GM23338 (cell line): ENCODE measurements at places on chromosomes 12 and 14. TPM values are rescaled to one million over a fixed set of nuclear protein-coding genes. Genes with fewer than 3 reads are reported as not detected.

Gene KLHDC1
- total RNA-seq = 4.0 TPM in 1 of 2 replicates, not detected in the other

Gene NRIP2
- total RNA-seq = not detected in 2 replicates

- DNase-seq = no peak
- no peaks in the 10 kb centered on the region for H3K27me3 ChIP-seq
- peak overlapping the region; percentile 1; the same call in 1 of the 2 replicates for H3K27ac ChIP-seq
- peaks cover 18% of the 10 kb centered on the region for H3K4me1 ChIP-seq
Measured at GRCh38 chr14:50117456-50117855, 1.1 kb upstream of the VCPKMT start.

DNA sequence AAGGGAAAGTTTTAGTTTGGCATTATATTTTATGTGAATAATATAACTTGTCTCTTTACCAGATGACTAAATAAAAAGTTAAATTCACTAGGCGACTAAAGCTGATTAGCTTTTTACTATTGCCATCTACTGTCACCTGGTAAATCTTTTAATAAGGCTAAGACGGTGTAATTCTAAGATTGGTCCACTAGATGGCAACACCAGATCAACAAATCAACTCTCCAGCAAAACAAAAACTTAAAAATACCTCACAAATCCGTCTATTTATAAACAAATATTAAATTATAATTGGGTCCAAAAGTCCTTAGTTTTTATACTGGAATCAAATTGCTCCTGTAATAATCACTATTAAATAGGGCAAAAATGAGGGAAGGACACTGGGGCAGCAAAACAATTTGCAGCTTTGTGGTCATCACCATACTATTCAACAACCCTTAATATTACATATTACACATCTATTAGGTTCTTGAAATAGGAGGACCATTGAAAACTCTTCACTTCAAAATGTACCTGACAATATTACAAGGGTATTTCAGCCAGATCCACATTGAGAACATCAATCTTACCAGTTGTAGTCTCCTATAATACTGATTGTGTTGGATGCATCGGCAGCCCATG, 47.9 kb downstream of the GALC start:
- H3K27ac ChIP-seq = no peak overlapping the region
- no peaks in the 10 kb centered on the region for H3K27me3 ChIP-seq
- H3K4me1 ChIP-seq = no peaks in the 10 kb centered on the region
- H3K36me3 ChIP-seq = no peaks in the 10 kb centered on the region
- peak; percentile 64 for DNase-seq
- no peak overlapping the region for H3K4me3 ChIP-seq

DNA sequence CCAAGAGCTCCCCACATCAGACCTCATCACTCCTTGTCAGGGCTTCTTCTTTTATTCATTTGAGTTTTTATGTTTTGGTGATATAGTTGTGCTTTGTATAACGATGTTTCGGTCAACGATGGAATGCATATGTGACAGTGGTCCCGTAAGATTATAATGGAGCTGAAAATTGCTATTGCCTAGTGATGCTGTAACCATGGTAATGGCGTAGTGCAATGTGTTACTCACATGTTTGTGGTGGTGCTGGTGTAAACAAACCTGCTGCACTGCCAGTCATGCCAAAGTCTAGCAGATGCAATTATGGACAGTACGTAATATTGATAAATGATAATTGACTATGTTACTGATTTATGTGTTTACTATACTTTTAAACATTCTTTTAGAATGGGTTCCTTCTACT, 16.3 kb downstream of the CYP46A1 start:
- no peaks in the 10 kb centered on the region for H3K4me1 ChIP-seq
- H3K27ac ChIP-seq = no peak overlapping the region
- no peaks in the 10 kb centered on the region for H3K27me3 ChIP-seq
- no peaks in the 10 kb centered on the region for H3K36me3 ChIP-seq
- no peak overlapping the region for H3K4me3 ChIP-seq

GRCh38 chr14:23078692-23079116, 16.2 kb downstream of the ACIN1 start:
- no peak overlapping the region for H3K4me3 ChIP-seq
- H3K27ac ChIP-seq = no peak overlapping the region; the same call in 1 of the 2 replicates
- no peak for DNase-seq
- no peaks in the 10 kb centered on the region for H3K4me1 ChIP-seq
- H3K27me3 ChIP-seq = no peaks in the 10 kb centered on the region

DNA sequence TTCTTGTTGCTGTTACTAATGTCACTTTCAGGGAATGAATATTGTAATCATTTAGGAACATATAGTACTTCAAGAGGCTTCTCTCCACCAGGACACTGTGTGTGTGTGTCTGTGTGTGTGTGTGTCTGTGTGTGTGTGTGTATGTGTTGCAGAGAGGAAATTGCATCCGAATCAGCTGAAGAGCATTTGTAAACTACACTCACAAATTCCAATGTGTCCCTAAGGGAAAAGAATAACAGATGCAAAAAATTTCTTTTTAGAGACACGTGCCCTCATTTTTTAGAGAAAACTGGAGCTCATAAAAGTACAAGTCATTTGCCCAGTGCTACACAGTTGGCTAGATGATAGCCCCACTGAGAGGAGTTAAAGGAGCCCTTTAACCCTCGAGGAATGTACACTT, 168.8 kb downstream of the ANO4 start:
- no peaks in the 10 kb centered on the region for H3K27me3 ChIP-seq
- H3K4me3 ChIP-seq = no peak overlapping the region
- peaks cover 22% of the 10 kb centered on the region for H3K4me1 ChIP-seq
- no peak overlapping the region for H3K27ac ChIP-seq
- no peaks in the 10 kb centered on the region for H3K36me3 ChIP-seq
